Upper lobe of right lung (tissue), 1 donor: ENCODE measurements at places on chromosomes 1 and 21. TPM values are rescaled to one million over a fixed set of nuclear protein-coding genes. Genes with fewer than 3 reads are reported as not detected.

- no peak overlapping the region for H3K27ac ChIP-seq
- DNase-seq: no peak
- H3K4me1 ChIP-seq: peaks cover 7% of the 10 kb centered on the region
- H3K36me3 ChIP-seq: no peaks in the 10 kb centered on the region
- H3K4me3 ChIP-seq: no peak overlapping the region
These were observed 8.1 kb downstream of the KAZN start for GRCh38 chr1:14606632-14607031.

GRCh38 chr1:208757846-208758245, 513.7 kb upstream of the PLXNA2 start:
- H3K27me3 ChIP-seq: no peaks in the 10 kb centered on the region
- H3K27ac ChIP-seq: no peak overlapping the region
- H3K4me3 ChIP-seq: no peak overlapping the region
- DNase-seq: no peak

DNA sequence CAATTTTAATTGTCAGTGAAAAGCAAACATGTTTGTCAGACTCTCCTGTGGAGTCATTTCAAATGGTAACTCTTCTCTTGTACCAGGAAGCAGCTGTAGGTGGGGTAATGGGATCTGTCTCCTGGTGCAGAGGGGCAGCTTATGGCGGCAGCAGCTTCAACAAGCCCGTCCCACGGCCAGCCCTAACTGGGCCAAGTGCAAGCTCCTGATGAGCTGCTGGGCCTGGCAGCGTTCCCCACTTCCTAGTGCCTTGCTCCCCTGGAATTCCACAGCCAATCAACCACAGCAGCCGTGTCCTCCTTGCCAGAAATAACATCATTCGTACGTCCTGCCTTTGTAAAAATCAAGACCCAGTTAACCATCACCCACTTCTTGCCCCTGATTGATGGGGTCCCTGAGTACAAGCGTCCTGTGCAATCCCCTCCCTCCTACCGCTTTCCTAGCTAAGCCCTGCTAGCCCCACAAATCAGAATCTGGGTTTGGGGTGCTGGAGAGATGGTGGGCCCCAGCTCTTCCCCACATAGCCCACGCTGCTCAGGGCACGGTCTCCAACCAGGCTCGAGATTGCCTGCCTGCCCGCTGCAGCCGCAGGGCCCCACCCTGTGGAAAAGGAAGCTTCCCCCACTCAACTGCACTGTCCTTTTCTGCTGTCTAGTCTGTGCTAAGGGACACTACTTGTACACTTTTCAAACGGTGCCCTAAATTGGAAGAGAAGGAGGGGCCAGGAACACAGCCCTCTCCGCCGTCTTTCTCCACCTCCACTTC, 61.2 kb downstream of the TOR1AIP2 start:
- no peak for DNase-seq
- no peaks in the 10 kb centered on the region for H3K27me3 ChIP-seq
- H3K27ac ChIP-seq: no peak overlapping the region
- no peaks in the 10 kb centered on the region for H3K36me3 ChIP-seq

- H3K36me3 ChIP-seq: no peaks in the 10 kb centered on the region
- peaks cover 12% of the 10 kb centered on the region for H3K4me1 ChIP-seq
- no peak for DNase-seq
- no peak overlapping the region for H3K4me3 ChIP-seq
- no peaks in the 10 kb centered on the region for H3K27me3 ChIP-seq
These were observed 15.6 kb upstream of the KCNJ15 start for GRCh38 chr21:38241029-38241740.

GRCh38 chr1:201504179-201504631, 2.7 kb downstream of the CSRP1 start:
- peaks cover 78% of the 10 kb centered on the region for H3K4me1 ChIP-seq
- peak overlapping the region; percentile 79 for H3K27ac ChIP-seq
- peak overlapping the region; percentile 88 for H3K4me3 ChIP-seq
- DNase-seq: no peak
- no peaks in the 10 kb centered on the region for H3K27me3 ChIP-seq

DNA sequence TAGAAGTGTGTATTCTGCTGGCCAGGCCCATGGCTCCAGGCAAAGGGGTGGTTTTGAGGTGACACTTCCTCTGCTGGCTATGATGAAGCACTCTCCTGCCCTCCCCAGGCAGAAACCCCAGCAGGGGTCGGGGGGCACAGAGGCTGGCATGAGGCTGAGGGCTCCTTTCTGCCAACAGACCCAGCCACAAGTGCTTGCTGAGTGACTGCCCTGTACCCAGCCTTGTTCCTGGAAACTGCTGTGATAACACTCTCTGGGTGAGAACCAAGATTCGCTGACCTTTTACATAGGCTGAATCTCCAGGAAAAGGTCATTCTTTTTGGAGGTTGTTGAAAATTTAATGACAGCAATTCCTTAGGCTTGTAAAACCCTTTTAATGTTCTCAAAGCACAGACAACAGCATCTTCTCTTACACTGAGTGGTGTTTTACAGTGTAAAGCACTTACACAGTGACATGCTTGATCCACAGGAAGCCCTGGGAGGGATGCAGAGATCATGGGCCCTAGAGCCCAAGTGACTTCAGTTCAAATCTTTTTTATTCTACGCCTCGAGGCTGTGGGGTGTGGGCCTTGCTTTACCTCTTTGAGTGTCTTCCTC, 155.5 kb upstream of the FGGY start:
- no peak overlapping the region for H3K27ac ChIP-seq
- H3K4me1 ChIP-seq: peaks cover 29% of the 10 kb centered on the region
- no peaks in the 10 kb centered on the region for H3K27me3 ChIP-seq
- no peak for DNase-seq
- H3K36me3 ChIP-seq: no peaks in the 10 kb centered on the region
- H3K4me3 ChIP-seq: no peak overlapping the region

DNA sequence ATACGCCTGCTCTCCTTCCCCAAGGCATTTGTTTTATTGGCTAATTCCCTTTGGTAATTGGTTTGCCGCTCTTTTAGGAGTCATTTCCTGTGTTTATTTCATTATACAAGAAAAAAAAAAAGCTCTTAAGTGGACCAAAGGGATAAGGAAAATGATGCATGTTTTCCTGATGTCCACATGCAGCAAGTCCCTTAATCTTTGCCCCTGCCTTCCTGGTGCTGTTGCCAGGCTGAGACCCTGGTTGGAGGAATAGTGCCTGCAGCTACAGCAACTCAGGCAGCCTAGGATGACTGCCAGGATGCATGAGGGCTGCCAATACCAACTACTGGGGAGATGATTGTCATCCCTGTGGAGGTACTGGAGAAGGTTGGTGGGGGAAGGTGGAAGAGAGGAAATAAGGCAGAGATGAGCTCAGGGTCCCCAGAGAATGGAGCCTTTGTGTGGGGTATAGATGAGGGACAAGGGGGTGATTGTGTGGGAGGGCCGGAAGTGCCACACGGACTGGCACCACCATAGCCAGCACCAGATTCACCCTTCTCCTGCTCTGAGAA, 6.1 kb upstream of the GATAD2B start:
- peak; percentile 32 for DNase-seq
- no peak overlapping the region for H3K27ac ChIP-seq
- H3K27me3 ChIP-seq: no peaks in the 10 kb centered on the region
- no peak overlapping the region for H3K4me3 ChIP-seq
- H3K36me3 ChIP-seq: peaks cover 40% of the 10 kb centered on the region
- H3K4me1 ChIP-seq: peaks cover 4% of the 10 kb centered on the region

DNA sequence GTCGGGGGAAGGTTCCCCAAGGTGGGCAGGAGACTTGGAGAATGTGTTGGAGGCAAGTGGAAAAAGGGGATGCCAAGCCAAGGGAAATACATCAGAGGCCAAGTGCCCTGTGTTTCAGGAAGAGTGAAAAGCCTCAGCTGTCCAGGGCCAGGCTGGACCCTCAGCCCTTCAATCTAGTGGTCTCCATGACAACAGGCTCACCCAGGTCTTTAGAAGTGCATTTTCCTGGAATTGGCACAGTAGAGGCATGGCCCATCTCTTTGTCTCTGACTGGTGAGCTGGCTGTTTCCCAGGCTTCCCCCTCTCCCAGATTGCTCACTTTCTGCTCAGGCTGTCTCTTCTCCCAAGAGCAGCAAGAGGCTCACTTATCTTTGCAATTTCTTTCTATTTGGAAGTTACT, 10.4 kb upstream of the RHBG start:
- no peak overlapping the region for H3K27ac ChIP-seq
- H3K4me1 ChIP-seq: no peaks in the 10 kb centered on the region
- DNase-seq: no peak
- H3K27me3 ChIP-seq: peaks cover 11% of the 10 kb centered on the region

DNA sequence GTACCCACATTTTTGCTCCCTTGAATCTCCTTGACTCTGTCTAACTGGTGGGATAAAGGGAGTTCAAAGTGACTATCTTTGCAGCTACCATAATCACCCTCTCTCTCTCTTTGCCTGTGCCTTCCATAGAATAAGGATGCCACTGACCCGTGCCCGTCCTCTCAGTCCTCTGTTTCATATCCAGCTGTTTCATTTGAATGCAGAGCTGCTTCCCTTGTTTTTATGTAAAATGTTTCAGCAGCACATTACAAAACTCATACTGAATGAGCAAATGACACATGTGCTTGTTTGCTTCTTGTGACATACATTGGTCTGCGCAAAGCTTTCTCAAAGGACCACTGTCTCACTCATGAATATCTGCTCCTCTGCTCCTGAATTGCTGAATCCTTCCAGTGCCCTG, 38.4 kb downstream of the CDC42 start:
- peaks cover 36% of the 10 kb centered on the region for H3K4me1 ChIP-seq
- H3K27ac ChIP-seq: no peak overlapping the region
- peaks cover 76% of the 10 kb centered on the region for H3K36me3 ChIP-seq

DNA sequence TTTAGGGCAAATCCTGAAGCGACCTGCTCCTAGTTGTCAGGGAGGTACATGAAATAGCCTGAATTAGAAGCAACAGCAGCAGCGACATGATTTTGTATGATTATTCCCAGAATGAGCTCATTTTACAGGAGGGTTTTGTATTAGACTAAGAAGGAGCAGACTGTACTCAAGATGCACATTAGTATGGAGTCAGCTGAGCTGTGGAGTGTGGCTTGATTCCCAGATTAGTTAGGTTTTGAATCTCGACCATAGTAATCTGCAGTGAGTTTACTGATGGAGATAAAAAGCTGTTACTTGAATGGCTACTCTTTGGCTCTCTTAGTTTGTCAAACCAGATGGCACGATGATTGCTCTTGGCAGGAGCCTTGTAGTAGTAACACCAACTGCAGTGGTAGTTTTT, 143.1 kb downstream of the PHTF1 start:
- no peak overlapping the region for H3K4me3 ChIP-seq
- H3K36me3 ChIP-seq: peaks cover 11% of the 10 kb centered on the region
- no peaks in the 10 kb centered on the region for H3K27me3 ChIP-seq
- no peak overlapping the region for H3K27ac ChIP-seq
- H3K4me1 ChIP-seq: no peaks in the 10 kb centered on the region
- no peak for DNase-seq

- no peaks in the 10 kb centered on the region for H3K27me3 ChIP-seq
- no peak overlapping the region for H3K27ac ChIP-seq
These were observed 59.7 kb upstream of the CD34 start for GRCh38 chr1:207970329-207971233.

GRCh38 chr1:227459326-227459841, 104.0 kb upstream of the ZNF678 start:
- no peak for DNase-seq
- H3K27ac ChIP-seq: no peak overlapping the region
- no peaks in the 10 kb centered on the region for H3K4me1 ChIP-seq

- H3K4me3 ChIP-seq: no peak overlapping the region
- no peak for DNase-seq
- H3K27me3 ChIP-seq: no peaks in the 10 kb centered on the region
- H3K4me1 ChIP-seq: peaks cover 3% of the 10 kb centered on the region
- no peak overlapping the region for H3K27ac ChIP-seq
These were observed 9.5 kb downstream of the COLGALT2 start for GRCh38 chr1:184027826-184028695.

GRCh38 chr1:212506666-212507065, 73.9 kb downstream of the NENF start:
- no peak overlapping the region for H3K27ac ChIP-seq
- no peaks in the 10 kb centered on the region for H3K36me3 ChIP-seq
- no peak for DNase-seq
- no peaks in the 10 kb centered on the region for H3K4me1 ChIP-seq
- no peak overlapping the region for H3K4me3 ChIP-seq
- H3K27me3 ChIP-seq: peaks cover 11% of the 10 kb centered on the region

DNA sequence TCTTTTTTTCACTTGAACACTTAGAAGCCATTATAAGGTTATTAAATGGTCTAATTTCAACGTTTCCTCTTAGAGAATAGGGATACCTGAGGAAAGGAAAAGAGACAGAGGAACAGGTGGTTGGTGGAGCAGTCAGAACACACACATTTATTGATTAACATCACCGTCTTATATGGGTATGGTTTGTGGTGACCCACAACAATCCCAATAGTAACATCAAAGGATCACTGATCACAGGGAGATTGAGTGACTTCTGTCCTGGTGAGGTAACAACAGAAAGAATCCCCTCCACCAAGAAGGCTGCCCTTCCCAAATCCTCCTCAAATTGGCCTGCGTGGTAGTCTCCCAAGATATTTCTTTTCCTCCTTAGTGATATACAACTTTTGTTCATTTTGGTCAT, 474.0 kb downstream of the PLPP3 start:
- no peaks in the 10 kb centered on the region for H3K36me3 ChIP-seq
- no peaks in the 10 kb centered on the region for H3K4me1 ChIP-seq
- H3K27me3 ChIP-seq: no peaks in the 10 kb centered on the region
- no peak overlapping the region for H3K4me3 ChIP-seq

- no peaks in the 10 kb centered on the region for H3K27me3 ChIP-seq
- H3K4me1 ChIP-seq: no peaks in the 10 kb centered on the region
- DNase-seq: peak; percentile 42
- no peak overlapping the region for H3K4me3 ChIP-seq
These were observed 11.4 kb upstream of the ZSCAN20 start for GRCh38 chr1:33460947-33461629.

DNA sequence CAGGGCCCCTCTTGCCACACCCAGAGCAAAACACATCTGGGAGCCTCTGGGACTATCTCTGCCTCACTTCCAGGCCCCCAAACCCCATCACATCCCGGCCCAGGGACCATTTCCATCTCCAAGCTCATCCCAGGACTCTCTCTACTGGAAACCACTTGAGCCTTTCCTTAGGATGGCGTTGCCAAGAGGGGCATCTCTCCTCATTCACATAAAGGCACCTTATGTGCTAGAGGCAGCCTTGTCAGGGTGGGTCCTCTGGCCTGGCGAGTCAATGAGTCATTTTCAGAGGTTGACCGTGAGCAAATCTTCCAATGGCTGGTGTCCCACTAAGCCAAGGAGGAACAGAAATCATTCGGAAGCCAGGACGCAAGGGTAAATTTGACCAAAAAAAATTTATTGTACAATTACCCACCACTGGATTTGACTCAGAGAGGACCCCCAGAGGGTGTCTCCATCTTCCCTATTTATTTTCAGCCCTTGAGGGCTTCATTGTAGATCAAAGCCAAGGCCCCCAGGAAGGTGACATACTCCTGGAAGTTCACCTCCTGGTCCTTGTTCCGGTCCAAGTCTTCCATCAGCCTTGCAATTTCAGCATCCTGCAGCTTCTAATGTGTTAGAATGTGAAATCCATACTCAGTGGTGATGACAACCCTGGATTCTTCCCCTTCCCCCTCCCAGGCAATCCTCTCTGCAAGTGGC, 1.4 kb downstream of the S100A6 start:
- peak; percentile 23 for DNase-seq
- peaks cover 10% of the 10 kb centered on the region for H3K36me3 ChIP-seq
- H3K27me3 ChIP-seq: no peaks in the 10 kb centered on the region
- H3K27ac ChIP-seq: peak overlapping the region; percentile 99
- peak overlapping the region; percentile 87 for H3K4me3 ChIP-seq
- H3K4me1 ChIP-seq: peaks cover 40% of the 10 kb centered on the region

Gene PRKAA2
- 3.8 TPM for total RNA-seq

Gene TCEA3
- total RNA-seq: 39.4 TPM

Gene TRIM58
- 6.0 TPM for total RNA-seq

Gene CHD5
- 0.23 TPM for total RNA-seq

Gene TRAF3IP3
- 12.4 TPM for total RNA-seq

Gene ALG6
- 9.1 TPM for total RNA-seq

Gene OLIG2
- not detected for total RNA-seq

Gene AGMAT
- not detected for total RNA-seq

Gene TFF1
- not detected for total RNA-seq

Gene FCRL2
- 0.20 TPM for total RNA-seq
